ENCODE measurements at places on chromosomes 2 and 18. TPM values are rescaled to one million over a fixed set of nuclear protein-coding genes. Genes with fewer than 3 reads are reported as not detected.
A peak's percentile ranks its signal among the peaks of the same experiment; 100 is the strongest.

DNA sequence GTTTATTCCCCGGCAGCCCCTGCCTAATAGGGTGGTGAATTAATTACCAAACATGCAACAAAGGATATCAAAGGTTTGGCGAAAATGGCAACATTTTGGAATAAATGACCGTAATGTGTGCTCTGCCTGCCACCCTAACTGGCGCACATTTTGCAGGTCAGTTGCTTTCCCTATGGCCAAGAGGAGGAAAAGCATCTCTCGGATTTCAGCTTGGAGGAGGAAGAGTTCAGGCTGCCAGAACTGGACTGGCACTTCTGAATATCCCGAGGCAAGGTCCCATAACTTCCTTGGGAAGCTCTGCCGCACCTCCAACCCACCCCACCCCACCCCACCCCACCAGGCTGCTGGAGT lies 37.1 kb downstream of the SLC25A52 start:
- H3K4me3 ChIP-seq: peak overlapping the region; percentile 61
- H3K4me1 ChIP-seq: peaks cover 16% of the 10 kb centered on the region
- DNase-seq: no peak
- H3K36me3 ChIP-seq: no peaks in the 10 kb centered on the region

Gene DOCK10
- total RNA-seq: 0.89 TPM

DNA sequence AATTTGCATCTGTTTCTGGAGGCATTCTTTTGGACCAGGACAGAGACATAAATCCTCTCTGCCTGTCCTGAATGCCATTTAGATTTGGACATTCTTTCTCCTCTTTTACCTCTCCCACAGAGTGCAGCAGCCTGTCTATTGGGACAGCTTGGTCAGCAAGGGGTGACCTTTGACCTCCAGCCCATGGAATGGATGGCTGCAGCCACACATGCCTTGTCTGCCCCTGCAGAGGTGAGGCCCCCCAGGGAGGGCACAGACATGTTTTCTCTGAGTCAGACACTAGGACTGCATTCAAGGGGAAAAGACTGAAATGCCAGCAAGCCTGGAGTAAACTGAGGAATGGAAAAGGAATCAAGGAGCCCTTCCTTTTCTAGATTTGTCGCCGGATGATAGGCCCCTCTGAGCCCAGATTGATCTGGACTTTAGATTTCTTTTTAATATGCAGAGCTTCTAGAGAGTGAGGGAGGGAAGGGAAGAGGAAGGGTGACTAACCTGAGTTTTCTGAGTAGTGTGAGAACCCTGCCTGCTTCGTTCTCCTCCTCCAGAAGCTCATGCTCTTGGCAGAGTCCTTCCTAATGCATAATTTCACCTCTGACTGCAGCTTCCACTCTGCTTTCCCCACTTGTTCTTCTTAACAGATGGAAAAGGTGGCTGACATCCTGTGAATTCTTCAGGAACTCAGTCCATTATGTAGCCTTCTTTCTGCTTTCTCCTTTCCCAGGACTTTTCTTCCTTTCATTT lies 16.1 kb upstream of the TTLL4 start:
- no peaks in the 10 kb centered on the region for H3K27me3 ChIP-seq
- H3K27ac ChIP-seq: no peak overlapping the region
- no peak overlapping the region for H3K4me3 ChIP-seq
- peaks cover 37% of the 10 kb centered on the region for H3K36me3 ChIP-seq

GRCh38 chr18:54260396-54261072 lies 8.8 kb upstream of the POLI start:
- H3K27me3 ChIP-seq: no peaks in the 10 kb centered on the region
- no peak overlapping the region for H3K4me3 ChIP-seq
- peak; percentile 51 for DNase-seq
- H3K36me3 ChIP-seq: no peaks in the 10 kb centered on the region

DNA sequence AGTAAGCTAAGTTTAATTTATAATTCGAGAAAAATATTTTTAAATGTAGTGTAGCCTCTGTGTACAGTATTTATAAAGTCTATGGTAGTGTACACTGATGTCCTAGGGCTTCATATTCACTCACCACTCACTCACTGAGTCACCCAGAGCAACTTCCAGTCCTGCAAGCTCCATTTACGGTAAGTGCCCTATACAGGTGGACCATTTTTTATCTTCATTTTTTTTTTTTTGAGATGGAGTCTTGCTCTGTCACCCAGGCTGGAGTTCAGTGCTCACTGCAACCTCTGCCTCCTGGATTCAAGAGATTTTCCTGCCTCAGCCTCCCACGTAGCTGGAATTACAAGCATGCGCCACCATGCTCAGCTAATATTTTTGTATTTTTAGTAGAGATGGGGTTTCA lies 104.2 kb downstream of the PDCL3 start:
- no peak for DNase-seq
- H3K27me3 ChIP-seq: no peaks in the 10 kb centered on the region
- H3K36me3 ChIP-seq: no peaks in the 10 kb centered on the region
- no peak overlapping the region for H3K27ac ChIP-seq

GRCh38 chr2:32990556-32990955 lies 43.8 kb downstream of the LTBP1 start:
- H3K4me3 ChIP-seq: no peak overlapping the region
- H3K27me3 ChIP-seq: no peaks in the 10 kb centered on the region
- DNase-seq: no peak
- no peaks in the 10 kb centered on the region for H3K36me3 ChIP-seq
- H3K27ac ChIP-seq: no peak overlapping the region

- no peak overlapping the region for H3K27ac ChIP-seq
- no peaks in the 10 kb centered on the region for H3K36me3 ChIP-seq
- no peaks in the 10 kb centered on the region for H3K27me3 ChIP-seq
These were observed 81.6 kb downstream of the SLC5A7 start for GRCh38 chr2:108067820-108068405.

DNA sequence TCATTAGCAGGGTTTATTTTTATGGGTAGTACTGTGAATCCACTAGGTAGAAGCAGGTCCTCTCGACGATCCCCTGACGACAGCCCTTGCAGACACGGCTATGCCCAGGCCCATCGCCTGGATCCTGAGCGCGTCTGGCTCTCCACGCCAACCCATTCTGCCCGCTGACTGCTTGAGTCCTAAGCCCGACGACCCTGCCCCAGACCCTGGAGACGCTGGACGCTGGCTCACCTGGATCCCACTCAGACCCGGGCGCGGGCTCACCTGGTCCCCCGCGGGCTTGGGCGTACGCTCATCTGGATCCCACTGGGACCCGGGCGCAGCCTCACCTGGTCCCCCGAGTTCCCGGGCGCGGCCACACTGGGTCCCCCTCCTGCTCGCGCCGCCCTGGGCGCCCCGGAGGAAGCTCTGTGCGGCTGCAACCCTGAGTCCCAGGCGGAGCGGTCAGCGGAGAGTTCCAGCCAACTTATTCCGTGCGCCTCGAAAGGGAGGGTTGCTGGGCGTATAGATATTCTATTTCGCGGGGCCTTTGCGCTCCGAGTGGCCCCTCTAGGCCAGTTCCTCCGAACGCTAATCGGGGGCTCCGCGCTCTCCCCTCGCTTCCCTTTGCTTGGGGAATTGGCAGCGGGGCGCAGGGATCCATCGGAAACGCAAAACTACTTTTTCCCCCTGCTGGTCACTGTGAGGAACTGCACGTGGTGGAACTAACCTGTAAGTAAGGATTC lies 22.4 kb upstream of the RMP24 start:
- H3K4me3 ChIP-seq: peak overlapping the region; percentile 55
- peak; percentile 87 for DNase-seq
- peaks cover 7% of the 10 kb centered on the region for H3K4me1 ChIP-seq
- H3K27me3 ChIP-seq: no peaks in the 10 kb centered on the region

DNA sequence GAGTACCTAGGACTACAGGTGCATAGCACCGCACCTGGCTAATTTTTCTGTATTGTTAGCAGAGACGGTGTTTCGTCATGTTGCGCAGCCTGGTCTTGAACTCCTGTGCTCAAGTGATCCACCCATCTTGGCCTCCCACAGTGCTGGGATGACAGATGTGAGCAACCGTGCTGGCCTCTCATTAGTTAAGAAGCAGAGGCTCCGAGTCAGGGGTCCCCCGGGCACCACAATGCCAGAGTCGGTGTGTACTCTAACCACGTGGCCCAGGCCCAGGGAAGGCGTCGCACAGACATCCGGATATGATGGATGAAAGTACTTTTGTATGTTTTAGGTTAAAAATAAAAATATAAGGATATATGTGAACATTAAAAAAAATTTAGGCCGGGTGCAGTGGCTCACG lies 28.3 kb upstream of the HPCAL1 start:
- DNase-seq: no peak
- peaks cover 36% of the 10 kb centered on the region for H3K4me1 ChIP-seq
- H3K36me3 ChIP-seq: no peaks in the 10 kb centered on the region
- H3K27me3 ChIP-seq: no peaks in the 10 kb centered on the region

- H3K27ac ChIP-seq: no peak overlapping the region
- no peak overlapping the region for H3K4me3 ChIP-seq
- H3K36me3 ChIP-seq: no peaks in the 10 kb centered on the region
- H3K4me1 ChIP-seq: no peaks in the 10 kb centered on the region
These were observed 22.2 kb upstream of the ETAA1 start for GRCh38 chr2:67374949-67375348.

DNA sequence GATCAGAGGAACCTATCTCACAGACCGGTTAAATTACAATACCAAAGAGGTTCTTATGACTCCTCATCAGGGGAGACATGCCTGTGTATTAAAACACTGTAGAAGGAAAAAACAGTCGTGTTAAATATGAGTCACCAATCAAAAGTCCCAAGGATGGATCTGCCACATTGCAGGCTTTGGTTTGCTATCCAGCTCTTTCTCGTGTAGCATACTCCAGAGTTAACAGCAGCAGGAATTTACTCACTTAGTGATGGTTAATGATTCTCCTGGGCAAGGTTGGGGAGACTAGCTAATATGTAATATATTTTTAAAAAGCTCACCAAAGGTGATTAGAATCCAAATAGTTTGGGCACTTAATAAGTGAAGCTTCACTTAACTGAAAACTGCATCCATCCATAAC lies 109.7 kb downstream of the MBD5 start:
- no peak overlapping the region for H3K4me3 ChIP-seq
- peak; percentile 27 for DNase-seq
- no peak overlapping the region for H3K27ac ChIP-seq
- no peaks in the 10 kb centered on the region for H3K36me3 ChIP-seq

Gene RIT2
- not detected for total RNA-seq

- no peaks in the 10 kb centered on the region for H3K36me3 ChIP-seq
- no peak overlapping the region for H3K27ac ChIP-seq
- no peaks in the 10 kb centered on the region for H3K27me3 ChIP-seq
- no peaks in the 10 kb centered on the region for H3K4me1 ChIP-seq
These were observed 421.3 kb upstream of the NXPH2 start for GRCh38 chr2:139201516-139201915.

DNA sequence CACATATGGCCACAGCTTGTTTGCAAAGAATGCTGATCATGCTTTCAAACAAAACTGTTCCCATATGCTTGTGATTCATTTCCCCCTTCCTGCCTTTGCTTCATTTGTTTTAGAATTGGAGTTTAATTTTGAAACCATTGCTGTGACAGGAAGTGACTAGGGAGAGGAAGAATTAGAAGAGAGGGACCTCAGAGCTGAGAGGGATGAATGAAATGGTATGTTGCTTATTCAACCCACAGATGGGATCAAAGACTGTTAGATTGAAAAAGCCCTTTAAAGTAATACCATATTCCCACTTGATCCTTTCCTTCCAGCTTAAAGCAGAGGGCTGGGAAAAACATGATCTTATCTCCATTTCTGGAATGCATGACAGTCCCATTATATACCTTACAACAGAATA lies 106.2 kb upstream of the RNF152 start:
- no peaks in the 10 kb centered on the region for H3K27me3 ChIP-seq
- no peaks in the 10 kb centered on the region for H3K4me1 ChIP-seq
- no peak overlapping the region for H3K4me3 ChIP-seq
- DNase-seq: no peak
- H3K27ac ChIP-seq: no peak overlapping the region

GRCh38 chr2:4831751-4832150 lies 860.4 kb upstream of the SOX11 start:
- H3K27me3 ChIP-seq: no peaks in the 10 kb centered on the region
- H3K4me1 ChIP-seq: no peaks in the 10 kb centered on the region
- H3K36me3 ChIP-seq: no peaks in the 10 kb centered on the region
- H3K4me3 ChIP-seq: no peak overlapping the region
- DNase-seq: no peak

Gene ZNF396
- total RNA-seq: 3.9 TPM

DNA sequence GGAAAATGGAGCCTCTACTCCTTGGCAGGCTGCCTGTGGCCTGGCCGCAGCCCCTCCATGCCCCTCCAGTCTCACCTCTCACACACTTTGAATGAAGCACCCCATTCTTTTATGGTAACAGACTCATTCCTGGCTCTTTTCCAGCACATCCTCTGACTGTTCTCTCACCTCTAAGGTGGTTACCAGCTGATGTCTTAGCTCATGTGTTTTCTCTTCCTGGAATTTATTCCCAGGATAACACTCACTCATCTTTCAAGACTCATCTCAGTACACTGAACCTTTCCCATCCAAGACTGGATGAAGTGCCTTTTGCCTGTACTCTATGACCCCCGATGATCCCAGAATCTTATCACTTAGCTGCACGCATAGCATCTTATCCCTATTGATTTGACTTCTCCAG lies 50.6 kb downstream of the SLC9A4 start:
- no peaks in the 10 kb centered on the region for H3K27me3 ChIP-seq
- H3K36me3 ChIP-seq: no peaks in the 10 kb centered on the region
- peaks cover 21% of the 10 kb centered on the region for H3K4me1 ChIP-seq
- no peak overlapping the region for H3K4me3 ChIP-seq
- H3K27ac ChIP-seq: no peak overlapping the region

DNA sequence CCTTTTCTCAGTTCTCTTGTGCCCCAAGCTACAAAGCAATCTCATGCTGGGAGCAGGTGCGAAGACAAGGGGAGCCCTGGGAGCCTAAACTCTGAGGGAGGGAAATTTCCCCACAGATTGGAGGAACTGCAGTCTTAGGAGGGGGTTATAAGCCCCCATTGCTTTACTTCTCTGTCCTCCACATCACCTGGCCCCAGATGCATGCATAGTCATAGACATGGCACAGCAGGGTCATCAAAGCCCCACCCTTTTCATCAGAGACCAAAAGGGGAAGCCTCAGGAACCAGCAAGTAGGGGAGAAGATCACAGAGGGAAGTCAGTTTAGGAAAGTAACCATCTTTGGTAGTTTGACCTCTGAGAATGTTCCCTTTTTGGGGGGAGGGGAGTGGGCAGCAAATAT lies 33.7 kb downstream of the LANCL1 start:
- H3K27ac ChIP-seq: no peak overlapping the region
- peaks cover 45% of the 10 kb centered on the region for H3K36me3 ChIP-seq
- no peaks in the 10 kb centered on the region for H3K27me3 ChIP-seq
- H3K4me3 ChIP-seq: no peak overlapping the region
- no peaks in the 10 kb centered on the region for H3K4me1 ChIP-seq

- H3K36me3 ChIP-seq: peaks cover 28% of the 10 kb centered on the region
- no peaks in the 10 kb centered on the region for H3K4me1 ChIP-seq
- no peaks in the 10 kb centered on the region for H3K27me3 ChIP-seq
- DNase-seq: no peak
- H3K27ac ChIP-seq: no peak overlapping the region
These were observed 73.0 kb upstream of the EPB41L5 start for GRCh38 chr2:119939915-119940314.

Gene AGBL5
- 8.1 TPM for total RNA-seq

- no peaks in the 10 kb centered on the region for H3K4me1 ChIP-seq
- H3K36me3 ChIP-seq: no peaks in the 10 kb centered on the region
- no peak overlapping the region for H3K27ac ChIP-seq
- no peak for DNase-seq
- H3K4me3 ChIP-seq: no peak overlapping the region
- H3K27me3 ChIP-seq: no peaks in the 10 kb centered on the region
These were observed 473.0 kb downstream of the CCDC85A start for GRCh38 chr2:56656826-56657225.

Gene ANKRD62
- total RNA-seq: not detected

- no peaks in the 10 kb centered on the region for H3K27me3 ChIP-seq
- H3K4me3 ChIP-seq: no peak overlapping the region
- H3K4me1 ChIP-seq: peaks cover 34% of the 10 kb centered on the region
- no peaks in the 10 kb centered on the region for H3K36me3 ChIP-seq
- no peak for DNase-seq
These were observed 2.5 kb downstream of the UXS1 start for GRCh38 chr2:106191511-106192016.

Data from stomach (tissue), 19 donors.